ENCODE measurements at places on chromosomes 12 and 14.

DNA sequence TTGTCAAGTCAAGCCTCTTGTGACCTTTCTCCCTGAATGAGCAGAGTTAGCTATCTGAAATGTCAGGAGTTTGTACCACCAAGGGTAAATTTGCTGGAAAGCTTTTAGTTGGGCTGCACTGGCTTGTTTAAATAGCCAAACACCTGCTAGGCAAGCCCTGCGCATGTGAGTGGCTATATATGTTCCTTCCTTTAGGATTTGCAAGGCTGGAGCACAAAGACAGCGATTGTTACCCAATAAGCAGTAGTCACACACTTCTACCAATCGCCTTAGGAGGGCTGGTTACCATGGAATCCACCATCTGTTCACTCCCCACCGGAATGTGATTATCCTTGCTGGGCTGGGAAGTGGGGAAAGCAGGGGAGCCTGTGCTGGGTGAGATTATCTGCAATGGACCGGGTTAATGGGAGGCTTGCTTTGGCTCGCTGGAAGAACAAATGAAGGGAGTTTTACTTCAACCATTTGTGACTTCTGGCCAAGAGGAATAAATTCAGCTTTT lies 102.5 kb downstream of the FGD4 start:
- DNase-seq: peak; percentile 96

DNA sequence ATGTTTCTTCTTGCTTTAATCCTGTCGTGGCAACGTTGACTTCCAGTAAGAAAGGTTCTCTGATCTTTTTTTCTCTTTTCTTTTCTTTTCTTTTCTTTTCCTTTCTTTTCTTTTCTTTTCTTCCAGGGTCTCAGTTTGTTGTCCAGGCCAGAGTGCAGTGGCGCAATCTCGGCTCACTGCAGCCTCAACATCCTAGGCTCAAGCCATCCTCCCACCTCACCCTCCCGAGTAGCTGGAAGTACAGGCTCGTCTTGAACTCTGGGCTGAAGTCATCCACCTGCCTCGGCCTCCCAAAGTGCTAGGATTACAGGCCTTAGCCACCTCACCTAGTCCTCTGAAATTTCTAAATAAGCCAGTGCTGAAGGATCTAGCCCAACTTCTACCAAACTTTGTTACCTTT lies 1.3 kb upstream of the MAP3K9 start:
- no peak for DNase-seq

GRCh38 chr14:100788517-100788916 lies 37.4 kb upstream of the MEG3 start:
- DNase-seq: no peak

- DNase-seq: no peak
These were observed 46.8 kb downstream of the TCHP start for GRCh38 chr12:109946913-109947312.

DNA sequence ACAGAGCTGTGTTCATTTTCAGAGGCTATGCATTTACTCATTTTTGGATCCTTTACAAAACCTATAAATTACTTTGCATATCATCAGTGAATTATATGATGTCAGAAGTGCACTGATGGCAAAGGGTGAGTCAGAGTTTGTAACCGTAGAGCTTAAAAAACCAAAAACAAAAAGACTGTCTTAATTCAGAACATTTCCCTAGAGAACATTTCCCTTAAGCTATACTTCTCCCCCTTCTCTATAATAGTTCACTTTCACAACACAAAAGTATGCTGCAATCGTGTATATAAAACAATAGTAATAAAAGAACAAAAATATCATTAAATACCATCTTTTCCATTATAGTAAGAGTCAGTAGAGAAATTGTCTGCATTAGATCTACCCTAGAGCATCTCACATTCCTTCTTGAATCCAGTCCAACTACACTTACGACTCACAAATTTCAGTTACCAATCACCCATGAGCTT lies 934.9 kb downstream of the LRFN5 start:
- no peak for DNase-seq

GRCh38 chr14:56339855-56340701 lies 221.9 kb downstream of the PELI2 start:
- DNase-seq: peak; percentile 12

- no peak for DNase-seq
These were observed 654 bp upstream of the SUPT16H start for GRCh38 chr14:21384494-21384851.

- no peak for DNase-seq
These were observed 5.8 kb downstream of the CACNB3 start for GRCh38 chr12:48824112-48824511.

GRCh38 chr12:124390442-124391097 lies 95.7 kb downstream of the RFLNA start:
- no peak for DNase-seq

DNA sequence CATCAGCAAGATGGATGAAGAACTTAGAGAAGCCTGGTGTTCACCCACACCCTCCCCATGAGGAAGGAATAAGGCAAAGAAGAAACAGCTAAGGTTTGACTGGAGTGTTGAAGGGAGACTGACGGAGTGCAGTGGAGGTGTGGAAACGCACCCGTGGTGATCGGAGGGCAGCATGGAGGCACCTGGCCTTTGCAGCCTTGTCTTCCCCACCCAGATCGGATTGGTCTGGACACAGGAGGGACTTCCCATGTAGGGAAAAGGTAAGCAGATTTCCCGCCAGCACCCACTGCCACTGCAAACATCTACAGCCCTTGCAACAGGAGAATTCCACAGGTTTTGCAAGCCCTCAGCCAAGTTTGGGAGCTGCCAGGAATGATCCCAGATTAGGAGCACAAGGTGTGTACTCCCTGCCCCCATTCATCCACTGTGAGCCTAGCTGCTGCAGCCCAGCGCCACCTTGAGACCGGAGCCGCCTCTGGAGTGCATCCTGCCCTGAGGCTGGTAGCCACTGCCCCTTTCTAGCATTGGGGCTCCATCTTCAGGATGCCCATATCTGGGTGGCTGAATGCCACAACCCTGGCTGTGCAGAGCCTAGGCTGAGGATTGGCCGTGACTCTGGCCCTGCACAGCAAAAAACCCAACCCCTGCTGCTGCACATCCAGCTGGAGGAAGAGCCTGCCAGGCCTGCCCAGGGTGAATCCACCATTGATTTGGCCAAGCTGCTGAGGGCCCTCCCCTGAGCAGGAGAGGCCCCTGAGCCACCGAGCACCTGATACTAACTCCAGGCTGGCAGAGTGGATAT lies 411.1 kb downstream of the TMEM121 start:
- DNase-seq: no peak

- no peak for DNase-seq
These were observed 9.1 kb upstream of the DPF3 start for GRCh38 chr14:72902801-72903530.

DNA sequence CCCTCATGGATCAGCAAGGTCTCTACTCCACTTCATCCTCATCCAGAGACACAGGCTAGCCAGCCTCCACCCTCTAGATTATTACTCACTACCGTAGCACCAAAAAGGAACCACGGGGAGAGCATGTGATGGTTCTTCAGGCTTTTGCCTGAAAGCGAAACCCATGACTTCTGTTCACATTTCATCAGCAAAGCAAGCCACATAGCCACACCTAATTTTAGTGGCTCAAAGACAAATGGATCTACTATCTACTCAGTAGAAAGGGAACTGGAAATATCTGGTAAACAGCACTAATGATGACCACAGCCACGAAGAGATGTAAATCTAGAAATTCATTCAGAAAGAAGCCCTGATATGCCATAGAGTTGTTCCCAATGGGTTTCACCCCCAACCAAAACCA lies 51.4 kb downstream of the VCPKMT start:
- no peak for DNase-seq

GRCh38 chr12:127980585-127980984 lies 286.4 kb upstream of the TMEM132C start:
- no peak for DNase-seq

DNA sequence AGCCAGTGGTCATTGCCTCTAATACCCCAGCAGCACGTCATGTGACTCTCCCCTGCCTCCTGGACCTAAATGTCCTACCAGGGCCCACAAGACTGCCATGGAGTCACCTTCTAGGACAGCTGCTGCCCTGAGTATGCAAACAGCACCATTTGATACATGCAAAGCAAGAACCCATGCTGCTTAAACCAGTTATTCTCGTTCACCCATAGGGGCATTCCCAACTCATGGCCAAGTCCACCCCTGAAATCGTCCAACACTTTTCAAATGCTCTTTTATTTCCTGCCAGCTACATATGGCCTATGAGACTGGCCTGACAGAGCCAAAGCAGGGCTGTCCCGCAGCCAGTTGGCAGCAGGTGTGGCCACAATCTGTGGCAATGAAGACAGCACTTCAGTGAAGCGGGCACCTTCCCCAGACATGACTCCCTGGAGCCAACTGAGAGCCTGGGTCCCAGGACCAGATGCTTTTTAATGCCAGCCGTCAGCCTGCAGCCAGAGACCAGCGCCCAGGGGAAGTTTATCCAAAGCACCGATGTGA lies 99.9 kb downstream of the BCAT1 start:
- DNase-seq: no peak

DNA sequence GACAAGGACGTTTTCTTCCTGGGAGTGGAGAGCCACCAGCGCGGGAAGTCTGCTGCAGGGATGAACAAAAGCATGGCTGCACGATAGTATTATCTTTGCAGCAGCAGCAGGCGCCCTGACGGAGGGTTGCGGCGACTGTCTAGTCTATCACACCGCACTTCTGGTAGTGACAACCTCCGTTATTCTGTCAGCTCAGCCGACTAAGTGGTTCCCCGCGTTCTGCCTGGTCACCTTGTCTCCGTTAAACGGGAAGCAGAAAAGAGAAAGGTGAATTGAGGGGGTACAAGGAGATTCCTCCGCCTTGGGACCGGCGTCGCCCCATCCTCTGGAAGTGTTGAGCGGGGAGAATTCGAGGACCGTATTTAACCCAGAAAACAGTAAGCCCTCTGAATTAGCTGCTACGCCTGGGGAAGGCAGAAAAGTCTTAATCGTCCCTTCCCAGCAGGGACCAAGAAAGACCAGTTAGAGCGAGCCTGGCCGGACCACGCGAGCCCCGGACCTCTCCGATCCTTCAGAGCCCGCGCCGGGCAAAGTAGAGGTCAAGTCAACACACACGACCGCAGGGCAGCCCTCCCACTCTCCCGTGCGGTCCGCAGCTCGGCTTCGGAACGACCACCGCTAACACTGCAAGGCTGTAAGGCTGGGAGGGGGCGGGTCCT lies 536 bp upstream of the DAAM1 start:
- no peak for DNase-seq

- DNase-seq: no peak
These were observed 69.3 kb upstream of the KCNJ8 start for GRCh38 chr12:21843795-21844194.

DNA sequence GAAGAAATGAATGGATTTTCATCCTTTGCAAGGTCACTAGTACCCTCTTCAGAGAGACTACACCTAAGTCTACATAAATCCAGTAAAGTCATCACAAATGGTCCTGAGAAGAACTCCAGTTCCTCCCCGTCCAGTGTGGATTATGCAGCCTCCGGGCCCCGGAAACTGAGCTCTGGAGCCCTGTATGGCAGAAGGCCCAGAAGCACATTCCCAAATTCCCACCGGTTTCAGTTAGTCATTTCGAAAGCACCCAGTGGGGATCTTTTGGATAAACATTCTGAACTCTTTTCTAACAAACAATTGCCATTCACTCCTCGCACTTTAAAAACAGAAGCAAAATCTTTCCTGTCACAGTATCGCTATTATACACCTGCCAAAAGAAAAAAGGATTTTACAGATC lies 40.8 kb downstream of the SPATA7 start:
- no peak for DNase-seq

All from iPS DF 19.7 (cell line).